ENCODE measurements at places on chromosomes 1 and 21. TPM values are rescaled to one million over a fixed set of nuclear protein-coding genes. Genes with fewer than 3 reads are reported as not detected.

Gene RASAL2
- 14.8 TPM for total RNA-seq

GRCh38 chr1:66316464-66317247, 217.3 kb upstream of the SGIP1 start:
- no peak for DNase-seq

DNA sequence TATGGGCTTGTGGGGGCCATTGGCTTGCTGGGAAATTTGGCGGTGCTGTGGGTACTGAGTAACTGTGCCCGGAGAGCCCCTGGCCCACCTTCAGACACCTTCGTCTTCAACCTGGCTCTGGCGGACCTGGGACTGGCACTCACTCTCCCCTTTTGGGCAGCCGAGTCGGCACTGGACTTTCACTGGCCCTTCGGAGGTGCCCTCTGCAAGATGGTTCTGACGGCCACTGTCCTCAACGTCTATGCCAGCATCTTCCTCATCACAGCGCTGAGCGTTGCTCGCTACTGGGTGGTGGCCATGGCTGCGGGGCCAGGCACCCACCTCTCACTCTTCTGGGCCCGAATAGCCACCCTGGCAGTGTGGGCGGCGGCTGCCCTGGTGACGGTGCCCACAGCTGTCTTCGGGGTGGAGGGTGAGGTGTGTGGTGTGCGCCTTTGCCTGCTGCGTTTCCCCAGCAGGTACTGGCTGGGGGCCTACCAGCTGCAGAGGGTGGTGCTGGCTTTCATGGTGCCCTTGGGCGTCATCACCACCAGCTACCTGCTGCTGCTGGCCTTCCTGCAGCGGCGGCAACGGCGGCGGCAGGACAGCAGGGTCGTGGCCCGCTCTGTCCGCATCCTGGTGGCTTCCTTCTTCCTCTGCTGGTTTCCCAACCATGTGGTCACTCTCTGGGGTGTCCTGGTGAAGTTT, 550 bp downstream of the RXFP4 start:
- no peak for DNase-seq

- DNase-seq = no peak
These were observed 8.8 kb downstream of the CTPS1 start for GRCh38 chr1:40988280-40988679.

GRCh38 chr1:32184650-32185049, 5.2 kb downstream of the TXLNA start:
- DNase-seq = no peak

Gene VHLL
- not detected for total RNA-seq

- DNase-seq = no peak
These were observed 36.5 kb downstream of the ARHGEF10L start for GRCh38 chr1:17575797-17576518.

- no peak for DNase-seq
These were observed 9.3 kb downstream of the NEK7 start for GRCh38 chr1:198165927-198166647.

Gene C1orf185
- not detected for total RNA-seq

GRCh38 chr1:109654519-109654918, 1.4 kb upstream of the GSTM4 start:
- DNase-seq = no peak

DNA sequence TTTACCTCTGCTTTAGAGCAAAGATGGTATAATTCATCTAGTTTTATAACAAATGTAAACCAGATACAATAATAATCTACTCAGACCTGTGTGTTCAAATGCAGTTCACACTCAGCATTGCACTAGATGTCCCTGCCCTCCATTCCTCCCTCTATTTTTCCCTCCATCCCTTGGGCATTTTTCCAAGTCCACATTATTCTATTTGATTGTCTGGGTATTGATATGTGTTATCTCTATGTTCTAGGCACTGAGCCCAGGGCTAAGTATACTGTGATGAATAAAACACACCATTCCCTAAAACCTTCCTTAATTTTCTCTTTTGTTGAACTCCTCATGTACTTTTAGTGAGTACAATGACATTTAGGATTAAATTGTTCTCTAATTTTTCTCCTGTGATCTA, 66.2 kb upstream of the HMCN1 start:
- DNase-seq = no peak

Gene SPRR2E
- not detected for total RNA-seq

DNA sequence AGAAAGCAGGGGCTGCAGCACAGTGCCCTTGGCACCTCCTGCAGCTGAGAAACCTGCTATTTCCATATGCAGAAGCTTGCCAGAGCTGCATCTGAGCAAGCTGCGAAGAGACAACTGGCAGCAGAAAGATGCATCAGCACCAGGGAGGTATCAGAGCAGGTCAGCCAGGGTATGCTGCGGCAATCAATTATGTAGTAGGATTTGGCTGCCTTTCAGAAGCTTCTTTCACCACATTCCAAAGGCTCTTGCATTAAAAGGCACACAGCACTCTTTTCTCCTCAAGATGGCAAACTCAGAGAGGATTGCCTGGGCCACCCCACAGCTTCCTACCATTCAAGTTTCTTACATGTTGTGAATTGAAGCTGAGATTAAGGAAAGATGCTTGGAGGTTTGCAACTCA, 47.6 kb upstream of the RAP1A start:
- peak; percentile 79 for DNase-seq

DNA sequence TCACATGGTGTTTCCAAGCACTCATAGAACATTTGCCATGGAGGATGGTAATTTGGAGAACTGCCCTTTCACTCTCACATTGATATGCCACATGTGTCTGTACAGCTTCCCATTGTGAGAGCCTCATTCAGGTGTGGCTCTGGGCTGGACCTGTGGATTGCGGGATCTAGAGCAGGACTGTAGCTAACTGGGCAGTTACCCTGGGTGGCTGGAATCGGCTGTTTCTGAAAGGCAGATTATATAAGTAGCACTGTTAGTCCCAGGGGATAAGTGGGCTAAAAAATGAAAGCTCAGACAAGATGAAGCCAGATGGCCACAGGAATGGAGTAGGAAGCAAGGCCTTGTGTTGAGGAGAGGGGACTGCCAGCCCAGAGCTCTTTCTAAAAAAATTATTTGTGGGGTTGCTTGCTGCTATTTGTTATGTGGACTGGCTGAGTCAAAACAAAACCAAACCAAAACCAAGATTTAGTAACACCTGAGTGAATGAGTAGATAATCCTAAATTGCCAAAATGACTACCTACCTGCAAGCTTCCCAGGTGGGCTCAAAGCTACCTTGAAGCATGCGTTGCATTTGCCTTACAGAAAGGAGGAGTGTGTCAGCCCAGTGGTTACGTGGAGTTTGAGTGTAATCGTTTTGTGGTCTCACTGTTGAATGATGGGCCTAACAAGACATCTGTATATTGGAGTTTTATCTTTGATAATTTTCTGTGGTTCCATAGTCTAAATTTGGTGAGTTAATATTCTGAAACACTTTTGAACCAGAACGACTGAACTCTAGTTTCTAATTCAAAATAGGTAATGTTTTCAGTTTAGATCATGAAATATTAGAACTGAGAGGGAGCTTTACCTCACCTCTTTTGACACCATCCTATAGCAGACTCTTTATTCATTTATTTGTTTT, 58.0 kb downstream of the SDCCAG8 start:
- no peak for DNase-seq

- DNase-seq = peak; percentile 96
These were observed 77.8 kb downstream of the ALPL start for GRCh38 chr1:21586846-21587601.

Gene MMEL1
- not detected for total RNA-seq

Gene PLA2G2A
- total RNA-seq = not detected
